Stimulated activated CD4-positive, alpha-beta T cell treated with anti-CD3 and anti-CD28 coated beads, Interleukin-2, amount 100 ng/mL, for 4 hours (primary cell): ENCODE measurements at places on chromosomes 3 and 15.

GRCh38 chr15:89794627-89795241, 18.6 kb downstream of the MESP2 start:
- DNase-seq, result no peak

GRCh38 chr3:130692455-130692854, 54.2 kb downstream of the PIK3R4 start:
- no peak for DNase-seq

DNA sequence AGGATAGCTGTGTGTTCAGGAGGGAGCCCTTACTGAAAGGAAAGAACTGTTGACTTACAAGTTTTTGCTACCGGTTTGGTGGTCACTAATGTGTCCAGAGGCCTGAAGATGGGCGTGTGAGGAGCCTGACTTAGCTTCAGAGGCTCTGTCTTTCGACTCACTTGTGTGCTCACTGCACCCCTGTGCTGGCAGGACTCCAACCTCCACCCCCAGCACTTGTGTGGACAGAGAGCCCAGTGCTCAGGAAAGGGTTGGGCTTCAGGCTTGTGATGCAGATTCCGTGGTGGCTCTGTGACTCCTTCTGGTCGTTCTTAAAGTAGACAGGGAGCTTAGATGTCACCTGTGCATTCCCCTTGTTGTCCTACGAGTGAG, 100.9 kb downstream of the PGPEP1L start:
- DNase-seq, result no peak

GRCh38 chr3:58585005-58585786, 8.0 kb upstream of the FAM107A start:
- peak; percentile 22 for DNase-seq

DNA sequence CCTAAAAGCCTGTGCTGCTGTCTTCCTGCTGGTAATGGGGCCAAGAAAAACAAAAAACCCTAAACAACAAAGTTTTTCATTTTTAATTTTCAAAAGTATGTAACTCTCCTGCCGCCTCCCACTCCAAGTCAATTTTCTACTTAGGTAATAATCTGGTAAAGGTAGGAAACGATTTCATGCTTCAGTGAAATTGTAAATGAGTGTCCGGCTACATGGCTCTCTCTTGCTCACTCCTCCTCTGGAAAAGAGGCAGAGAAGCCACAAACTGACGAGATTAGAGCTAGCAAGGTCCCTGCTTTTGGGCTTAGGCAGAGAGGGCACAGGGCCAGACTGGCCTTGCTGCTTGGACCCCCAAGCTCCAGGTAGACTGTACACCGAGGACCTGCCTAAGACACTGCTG, 23.5 kb downstream of the KLHL25 start:
- DNase-seq, result no peak

DNA sequence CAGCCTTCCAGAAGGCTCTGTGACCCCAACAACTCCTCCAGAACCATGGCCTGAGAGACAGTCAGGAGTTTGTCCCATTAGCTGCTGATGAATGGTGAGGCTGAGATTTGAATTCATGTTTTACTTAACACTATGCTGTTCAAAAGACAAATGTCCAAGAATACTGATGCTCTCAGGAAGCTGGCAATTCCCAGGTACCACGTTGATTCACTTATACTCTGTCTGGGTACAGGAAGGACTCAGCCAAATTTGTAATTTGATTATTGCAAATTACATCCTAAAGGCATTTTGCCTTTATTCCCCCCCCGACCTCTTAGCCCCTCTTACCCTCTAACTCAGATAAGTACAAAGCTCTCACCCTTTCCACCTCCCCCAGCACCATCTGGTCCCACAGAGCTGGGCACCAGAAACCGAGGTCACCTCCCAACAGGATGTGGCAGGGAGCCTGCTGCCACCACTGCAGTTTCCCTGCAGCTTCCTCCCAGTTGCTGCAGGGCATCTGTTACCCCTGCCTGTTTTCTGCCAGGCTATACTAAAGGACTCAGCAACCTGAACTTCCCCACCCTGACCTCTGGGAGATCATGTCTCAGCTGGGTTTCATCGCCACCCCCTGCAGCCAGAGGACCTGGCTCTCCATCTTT, 33.6 kb downstream of the EAF1 start:
- DNase-seq, result no peak

DNA sequence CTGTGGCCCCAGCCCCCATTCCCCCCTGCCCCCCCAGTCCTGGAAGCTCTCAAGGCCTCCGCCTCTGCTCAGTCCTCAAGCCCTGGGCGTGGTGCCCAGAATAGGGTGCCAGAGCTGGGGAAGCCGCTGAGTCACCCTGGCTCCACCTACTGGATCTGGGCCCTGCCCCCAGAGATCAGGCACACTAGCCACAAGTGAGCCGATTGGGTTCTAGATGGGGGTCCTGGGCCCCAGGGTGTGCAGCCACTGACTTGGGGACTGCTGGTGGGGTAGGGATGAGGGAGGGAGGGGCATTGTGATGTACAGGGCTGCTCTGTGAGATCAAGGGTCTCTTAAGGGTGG, 5.7 kb downstream of the EIF4G1 start:
- DNase-seq, result peak; percentile 47

- DNase-seq, result no peak
These were observed 94.6 kb upstream of the SLC6A6 start for GRCh38 chr3:14307656-14308302.

GRCh38 chr3:55440104-55440708, 46.9 kb downstream of the WNT5A start:
- no peak for DNase-seq

GRCh38 chr3:56792193-56792592, 9.6 kb downstream of the ARHGEF3 start:
- no peak for DNase-seq

DNA sequence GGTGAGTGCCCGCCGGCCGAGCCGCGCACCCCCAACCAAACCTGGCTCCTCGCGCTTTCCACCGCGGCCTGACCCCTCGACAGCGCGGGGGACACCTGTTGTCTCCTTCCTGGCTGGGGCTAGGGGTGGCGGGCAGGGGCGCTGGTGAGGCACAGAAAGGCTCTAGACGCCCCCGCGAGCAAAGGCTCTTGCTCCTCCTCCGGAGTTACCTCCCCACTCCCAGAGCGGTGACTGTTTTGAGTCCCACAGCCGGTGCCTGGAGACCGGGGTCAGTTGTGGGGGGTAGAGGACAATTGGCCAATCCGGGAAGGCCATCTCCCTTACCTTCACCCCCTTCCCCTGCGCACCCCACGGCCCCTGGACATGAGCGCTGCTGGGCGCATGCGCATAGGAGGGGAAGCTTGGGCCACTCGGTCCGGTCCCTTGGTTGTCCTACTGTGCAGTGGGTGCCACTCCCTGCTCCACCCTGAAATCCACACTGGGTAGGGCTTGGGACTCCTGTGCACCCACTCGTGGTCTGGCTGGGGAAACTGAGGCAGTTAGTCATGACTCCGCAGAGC, 554 bp downstream of the CHST13 start:
- DNase-seq, result no peak

DNA sequence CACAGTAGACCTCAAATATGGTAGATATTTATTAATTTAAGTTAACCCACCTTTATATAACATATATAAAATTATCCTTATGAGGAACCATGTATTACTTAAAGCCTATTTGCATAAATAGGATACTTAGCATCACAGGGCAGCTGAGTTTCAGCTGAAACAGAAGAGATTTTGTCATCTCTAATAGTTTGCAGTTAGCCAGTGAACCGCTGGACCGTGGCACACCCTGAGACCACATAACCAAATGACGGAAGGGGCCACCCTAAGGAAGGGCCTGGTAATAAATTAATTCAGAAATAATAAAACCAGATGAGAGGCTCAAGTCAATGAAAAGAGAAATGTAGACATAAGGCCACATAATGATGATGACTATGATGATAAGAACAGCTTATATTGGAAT, 107.7 kb downstream of the MYO5A start:
- no peak for DNase-seq

GRCh38 chr3:164723396-164723795, 354.9 kb downstream of the SI start:
- no peak for DNase-seq

DNA sequence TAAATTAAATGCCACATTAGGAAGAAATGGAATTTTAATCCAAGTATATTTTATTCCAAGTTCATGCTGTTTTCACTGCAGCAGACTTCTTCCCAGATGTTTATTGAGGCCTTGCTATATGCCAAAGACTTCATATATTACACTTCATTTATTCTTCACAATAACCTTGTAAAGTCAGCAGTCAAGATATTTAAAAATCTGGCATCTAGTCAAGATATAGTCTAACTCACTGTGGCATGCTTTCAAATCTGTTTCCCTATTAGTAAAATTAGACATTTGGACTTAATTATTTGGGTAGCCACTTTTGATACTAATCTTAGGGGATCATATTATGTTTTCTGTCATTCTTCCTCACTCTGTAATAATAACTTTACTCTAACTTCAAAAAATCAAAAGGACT, 81.5 kb upstream of the VGLL3 start:
- DNase-seq, result no peak

DNA sequence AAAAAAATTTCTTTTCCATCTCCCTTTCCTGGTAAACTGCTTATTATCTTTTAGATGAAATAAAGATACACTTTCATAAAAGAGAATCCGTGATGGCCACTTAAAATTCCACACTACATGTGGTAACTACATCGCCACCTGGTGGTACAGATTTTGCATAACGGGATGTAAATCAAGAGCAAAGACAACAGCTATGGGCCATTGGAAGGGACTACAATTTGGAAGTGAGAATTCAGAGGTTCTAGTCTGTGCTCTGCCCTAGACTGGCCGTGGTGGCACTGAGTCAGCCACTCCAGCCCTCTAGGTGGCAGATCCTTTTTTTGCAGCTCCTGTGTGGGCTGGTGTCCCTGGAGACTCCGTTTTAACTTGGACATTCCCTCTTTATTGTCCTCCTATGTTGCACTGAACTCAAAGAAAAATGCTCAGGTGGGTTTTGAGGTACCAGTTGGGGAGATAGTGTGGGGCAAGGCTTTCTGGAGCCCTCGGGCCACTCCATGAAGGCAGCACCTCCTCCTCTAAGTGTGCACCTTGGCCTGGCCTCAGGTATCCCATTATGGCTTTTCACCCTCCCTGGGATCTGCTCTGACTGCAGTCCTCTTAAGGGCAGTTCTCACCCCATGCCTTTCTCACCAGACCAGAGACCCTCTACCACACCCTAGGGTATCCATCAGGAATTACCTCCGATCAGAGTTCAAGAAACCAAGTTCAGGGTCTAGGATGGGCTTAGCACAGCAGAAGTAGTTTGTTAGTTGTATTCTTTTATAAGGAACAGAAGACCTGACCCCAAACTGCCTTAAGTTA, 54.9 kb downstream of the SPSB4 start:
- DNase-seq, result peak; percentile 31

DNA sequence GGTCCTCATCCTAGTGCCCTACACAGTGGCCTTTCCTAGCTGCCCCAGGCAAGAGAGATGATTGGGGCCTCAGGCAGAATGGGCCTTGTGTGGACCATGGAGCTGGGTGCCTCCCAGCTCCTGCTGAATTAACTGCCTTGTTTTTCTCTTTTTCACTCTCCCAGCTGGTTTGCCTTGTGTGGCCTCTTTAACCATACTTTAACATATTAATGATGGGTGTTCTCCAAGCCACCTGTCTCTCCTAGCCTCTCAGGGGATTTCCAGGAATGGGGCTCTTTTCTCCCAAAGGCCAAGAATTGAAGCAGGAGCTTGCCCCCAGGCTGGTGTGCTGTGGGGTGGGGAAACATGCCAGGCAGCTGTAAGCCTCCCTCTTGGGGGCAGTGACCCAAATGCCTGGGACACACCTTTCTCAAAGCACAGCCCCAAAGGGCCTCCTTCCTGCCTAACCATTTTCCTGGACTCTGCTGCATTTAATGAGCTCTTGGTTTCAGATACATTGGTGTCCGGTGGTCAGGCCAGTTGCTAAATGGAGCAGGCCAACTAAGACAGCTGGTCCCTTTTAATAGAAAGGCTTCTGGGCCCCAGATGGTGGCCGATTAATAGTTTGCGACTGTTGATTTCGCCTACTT, 5.6 kb downstream of the ALPK3 start:
- no peak for DNase-seq

DNA sequence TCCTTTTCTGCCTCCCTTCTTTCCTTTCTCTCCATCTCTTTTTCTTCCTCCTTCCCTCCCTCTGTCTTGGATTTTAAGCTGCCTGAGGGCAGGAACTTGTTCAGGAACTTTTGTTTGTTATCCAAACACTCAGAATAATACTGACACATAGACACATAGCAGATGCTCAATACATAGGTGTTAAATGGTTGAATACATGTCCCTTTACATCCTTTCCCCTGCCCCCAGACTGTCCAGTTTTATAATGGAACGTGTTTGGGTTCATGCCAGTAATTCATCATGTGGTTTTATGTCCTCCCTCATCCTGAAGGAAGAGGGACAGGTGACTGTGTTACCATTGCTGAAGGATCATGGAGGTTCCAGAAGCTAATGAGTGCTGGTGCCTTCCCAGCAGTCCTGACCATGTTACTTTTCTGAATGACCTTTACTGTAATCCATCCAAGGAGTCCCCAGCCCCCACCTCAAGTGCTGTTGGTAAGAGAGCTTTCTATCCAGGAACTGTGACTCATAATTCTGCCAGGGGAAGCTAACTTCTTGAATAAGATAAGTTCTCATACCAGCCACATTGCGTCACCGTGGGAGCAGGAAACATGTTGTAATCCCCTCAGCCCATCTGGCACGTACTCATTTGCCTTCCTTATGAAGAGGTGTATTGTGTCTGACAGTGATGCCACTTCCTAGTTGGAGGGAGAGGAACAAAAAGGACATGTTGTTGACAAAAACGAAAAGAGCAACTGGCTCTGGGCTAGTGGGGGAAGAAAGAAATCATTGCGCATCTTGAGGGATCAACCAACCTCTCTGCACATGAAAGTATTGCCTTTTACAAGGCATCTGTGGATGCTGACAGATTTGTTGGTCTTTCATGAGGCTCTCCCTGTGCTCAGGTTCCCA, 52.4 kb downstream of the IL1RAP start:
- DNase-seq, result peak; percentile 26

- no peak for DNase-seq
These were observed 70.0 kb upstream of the CBLB start for GRCh38 chr3:105938806-105939205.

GRCh38 chr3:190575437-190576185, 61.7 kb downstream of the IL1RAP start:
- DNase-seq, result no peak

- DNase-seq, result no peak
These were observed 135.9 kb downstream of the TBL1XR1 start for GRCh38 chr3:177061369-177061768.

DNA sequence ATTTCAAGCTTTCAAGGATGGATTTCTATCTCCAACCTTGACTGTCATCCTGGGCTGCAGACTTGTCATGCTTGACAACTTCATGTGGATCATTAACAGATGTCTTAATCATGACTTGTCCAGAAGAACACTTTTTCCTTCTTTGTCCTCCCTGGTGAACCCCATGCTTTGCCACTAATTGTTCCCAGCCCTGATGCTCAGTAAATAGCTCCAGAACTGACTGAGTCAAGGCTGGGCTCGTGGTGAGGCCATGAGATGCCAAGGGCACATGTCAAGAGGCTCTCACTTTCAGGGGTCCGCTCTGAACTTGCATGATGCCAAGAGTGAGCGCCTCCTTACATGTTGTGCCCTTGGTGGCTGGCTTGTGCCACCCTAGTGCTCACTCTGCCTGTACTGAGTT, 48.9 kb upstream of the KY start:
- DNase-seq, result no peak

GRCh38 chr3:2784627-2785026, 325.5 kb downstream of the IL5RA start:
- no peak for DNase-seq

GRCh38 chr15:51274956-51275355, 63.4 kb downstream of the CYP19A1 start:
- no peak for DNase-seq
